ENCODE measurements at places on chromosomes 2 and 18.

DNA sequence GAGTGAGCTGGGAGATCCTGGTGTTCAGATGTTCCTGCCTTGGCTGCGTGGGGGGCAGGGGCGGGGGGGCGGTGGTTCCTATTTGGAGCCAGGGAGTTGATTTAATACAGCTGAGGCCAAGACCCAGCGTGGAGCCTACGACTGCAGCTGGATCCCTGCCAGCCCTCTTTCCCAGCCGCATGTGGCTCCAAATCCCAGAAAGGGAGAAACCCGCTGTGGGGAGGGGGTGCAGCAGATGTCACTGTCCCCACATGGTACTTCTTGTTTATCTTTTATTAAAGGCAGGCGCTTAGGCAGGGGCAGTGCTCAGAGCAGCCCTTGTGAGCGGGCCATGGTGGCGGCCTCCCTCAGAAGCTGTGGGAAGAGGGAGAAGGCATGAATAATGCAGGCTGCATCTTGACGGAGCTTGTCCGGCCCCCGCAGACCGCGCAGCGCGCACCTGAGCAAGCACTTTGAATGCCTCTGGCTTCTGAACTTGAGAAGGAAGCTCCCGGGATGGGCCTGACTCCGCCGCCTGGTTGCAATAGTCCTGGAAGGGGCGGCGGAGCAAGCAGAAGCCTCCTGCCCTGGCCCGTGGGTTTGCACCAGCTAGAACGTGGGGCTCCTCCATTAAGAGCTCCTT, 112.1 kb downstream of the GLI2 start:
- DNase-seq: no peak

- DNase-seq: no peak
These were observed 150.3 kb downstream of the SMAD7 start for GRCh38 chr18:48800466-48800865.

- no peak for DNase-seq
These were observed 14.7 kb downstream of the CRIM1 start for GRCh38 chr2:36370281-36370680.

DNA sequence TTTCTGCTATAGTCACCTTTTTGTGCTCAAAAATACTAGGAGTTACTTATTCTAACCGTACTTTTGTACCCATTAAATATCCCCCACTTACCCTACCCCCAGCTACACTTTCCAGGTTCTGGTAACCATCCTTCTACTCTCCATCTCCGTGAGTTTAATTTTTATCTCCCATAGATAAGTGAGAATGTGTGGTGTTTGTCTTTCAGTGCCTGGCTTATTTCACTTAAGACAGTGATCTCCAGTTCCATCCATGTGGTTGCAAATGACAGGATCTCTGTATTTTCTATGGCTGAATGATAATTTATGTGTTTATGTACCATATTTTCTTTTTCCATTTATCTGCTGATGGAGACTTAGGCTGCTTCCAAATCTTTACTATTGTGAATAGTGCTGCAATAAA, 323.3 kb downstream of the ZNF804A start:
- no peak for DNase-seq

- no peak for DNase-seq
These were observed 9.6 kb downstream of the SERPINB2 start for GRCh38 chr18:63897072-63897471.

All from activated CD4-positive, alpha-beta T cell treated with anti-CD3 and anti-CD28 coated beads, Interleukin-2, amount 50 U/mL, for 48 hours (primary cell).